ENCODE measurements at places on chromosomes 11 and 22. TPM values are rescaled to one million over a fixed set of nuclear protein-coding genes. Genes with fewer than 3 reads are reported as not detected.

- no peaks in the 10 kb centered on the region for H3K27me3 ChIP-seq
- H3K36me3 ChIP-seq = no peaks in the 10 kb centered on the region
- H3K4me3 ChIP-seq = no peak overlapping the region
- peaks cover 38% of the 10 kb centered on the region for H3K4me1 ChIP-seq
These were observed 77.4 kb downstream of the GGTLC2 start for GRCh38 chr22:22721681-22722354.

- DNase-seq = no peak
- no peak overlapping the region for H3K27ac ChIP-seq
- H3K36me3 ChIP-seq = no peaks in the 10 kb centered on the region
These were observed 11.2 kb downstream of the OR5M11 start for GRCh38 chr11:56531856-56532255.

GRCh38 chr22:25176175-25176574 lies 23.5 kb upstream of the CRYBB3 start:
- DNase-seq = no peak
- no peaks in the 10 kb centered on the region for H3K36me3 ChIP-seq
- no peaks in the 10 kb centered on the region for H3K4me1 ChIP-seq
- no peaks in the 10 kb centered on the region for H3K27me3 ChIP-seq
- no peak overlapping the region for H3K4me3 ChIP-seq

DNA sequence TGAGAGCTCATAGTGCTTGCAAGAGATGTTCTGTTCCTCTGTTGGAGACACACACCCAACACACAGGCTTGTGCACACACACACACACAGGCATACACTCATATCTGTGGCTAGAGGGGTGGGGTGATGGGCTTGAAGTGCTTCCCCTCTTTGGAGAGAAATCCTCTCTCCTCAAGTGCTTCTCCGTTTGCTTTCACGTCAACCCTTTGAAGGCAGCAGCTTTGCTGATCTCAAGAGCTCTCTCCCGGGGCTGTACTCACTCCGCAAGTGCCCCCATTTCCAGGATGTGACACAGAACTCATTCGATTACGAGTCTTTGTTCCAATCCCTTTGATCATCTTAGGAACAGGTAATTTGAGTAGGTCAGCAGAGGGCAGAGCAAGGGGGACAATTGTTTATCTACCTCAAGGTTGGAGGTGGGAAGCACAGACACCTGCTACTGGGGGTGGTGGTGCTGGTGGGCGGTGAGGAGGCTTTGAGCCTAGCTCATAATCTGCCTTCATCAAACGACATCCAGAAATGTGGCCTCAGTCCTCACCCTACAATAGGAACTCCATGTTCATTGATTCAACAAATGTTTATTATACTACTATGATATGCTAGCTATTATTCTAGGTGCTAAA lies 529.8 kb upstream of the CADM1 start:
- no peak for DNase-seq
- H3K36me3 ChIP-seq = no peaks in the 10 kb centered on the region
- no peaks in the 10 kb centered on the region for H3K27me3 ChIP-seq
- H3K27ac ChIP-seq = no peak overlapping the region

DNA sequence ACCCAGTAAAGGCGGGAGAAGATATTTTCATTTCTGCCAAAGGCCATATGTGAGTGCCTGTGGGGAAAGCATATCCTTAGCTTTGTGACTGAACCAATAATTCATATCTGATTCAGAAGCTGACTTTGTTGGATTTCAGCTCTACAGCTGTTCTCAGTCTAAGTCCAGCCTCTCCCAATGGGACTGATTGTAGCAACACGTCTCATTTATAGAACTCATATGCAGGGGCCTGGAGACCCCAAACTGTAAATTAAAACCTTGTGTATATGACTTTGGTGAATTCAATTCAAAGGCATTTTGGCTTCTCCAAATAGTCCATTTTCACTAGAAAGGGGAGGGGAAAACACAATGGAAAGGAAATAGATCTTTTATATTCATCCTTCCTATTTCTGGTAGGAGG lies 250.4 kb upstream of the SORL1-AS1 start:
- H3K4me1 ChIP-seq = no peaks in the 10 kb centered on the region
- DNase-seq = no peak
- peaks cover 6% of the 10 kb centered on the region for H3K27me3 ChIP-seq
- H3K4me3 ChIP-seq = no peak overlapping the region
- no peak overlapping the region for H3K27ac ChIP-seq

The NPAS4 gene
- not detected for polyA plus RNA-seq

DNA sequence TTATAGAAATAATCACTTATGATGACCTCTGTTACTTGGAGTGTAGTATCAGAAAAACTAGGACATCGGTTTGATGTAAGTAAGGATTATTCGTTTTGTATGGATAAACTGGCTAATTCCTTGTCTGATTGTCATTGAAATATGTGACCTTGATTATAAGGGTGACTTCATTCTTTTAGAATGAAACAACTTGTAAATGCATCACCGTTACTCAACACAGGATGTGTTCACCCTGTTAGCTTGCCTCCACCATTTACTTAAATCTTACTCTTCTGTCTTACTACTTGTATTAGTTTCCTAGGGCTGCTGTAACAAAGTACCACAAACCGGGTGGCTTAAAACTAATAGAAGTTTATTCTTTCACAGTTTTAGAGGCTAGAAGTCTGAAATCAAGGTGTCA lies 7.9 kb downstream of the SFI1 start:
- no peak for DNase-seq
- no peaks in the 10 kb centered on the region for H3K27me3 ChIP-seq
- H3K27ac ChIP-seq = no peak overlapping the region
- peaks cover 2% of the 10 kb centered on the region for H3K36me3 ChIP-seq
- H3K4me1 ChIP-seq = no peaks in the 10 kb centered on the region
- no peak overlapping the region for H3K4me3 ChIP-seq

DNA sequence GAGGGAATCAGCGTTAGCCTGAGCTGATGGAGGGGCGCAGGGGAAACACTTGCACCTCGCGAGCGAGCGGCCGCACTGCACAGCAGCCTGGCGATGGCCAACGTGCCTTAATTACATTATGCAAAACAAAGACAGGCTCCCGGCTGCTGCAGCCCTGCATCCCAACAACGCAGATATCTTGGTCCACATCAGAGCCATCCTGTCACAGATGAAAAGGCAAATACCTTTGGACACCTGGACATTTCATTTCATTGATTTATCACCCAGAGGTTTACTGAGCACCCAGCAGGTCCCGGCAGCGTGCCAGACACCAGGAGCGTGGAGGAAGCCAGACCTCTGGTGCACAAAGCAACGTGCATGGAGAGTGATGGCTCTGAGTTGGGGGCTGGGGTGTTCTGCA lies 843.0 kb downstream of the TBC1D22A start:
- no peaks in the 10 kb centered on the region for H3K36me3 ChIP-seq
- no peak overlapping the region for H3K27ac ChIP-seq
- no peaks in the 10 kb centered on the region for H3K27me3 ChIP-seq
- no peaks in the 10 kb centered on the region for H3K4me1 ChIP-seq
- no peak for DNase-seq

GRCh38 chr11:121958971-121959325 lies 157.1 kb downstream of the BLID start:
- H3K4me3 ChIP-seq = no peak overlapping the region
- H3K4me1 ChIP-seq = no peaks in the 10 kb centered on the region
- DNase-seq = no peak
- H3K27ac ChIP-seq = no peak overlapping the region
- no peaks in the 10 kb centered on the region for H3K27me3 ChIP-seq

Measured in B cell (primary cell).